GM12878 (cell line): ENCODE measurements at places on chromosomes 5 and 9.

DNA sequence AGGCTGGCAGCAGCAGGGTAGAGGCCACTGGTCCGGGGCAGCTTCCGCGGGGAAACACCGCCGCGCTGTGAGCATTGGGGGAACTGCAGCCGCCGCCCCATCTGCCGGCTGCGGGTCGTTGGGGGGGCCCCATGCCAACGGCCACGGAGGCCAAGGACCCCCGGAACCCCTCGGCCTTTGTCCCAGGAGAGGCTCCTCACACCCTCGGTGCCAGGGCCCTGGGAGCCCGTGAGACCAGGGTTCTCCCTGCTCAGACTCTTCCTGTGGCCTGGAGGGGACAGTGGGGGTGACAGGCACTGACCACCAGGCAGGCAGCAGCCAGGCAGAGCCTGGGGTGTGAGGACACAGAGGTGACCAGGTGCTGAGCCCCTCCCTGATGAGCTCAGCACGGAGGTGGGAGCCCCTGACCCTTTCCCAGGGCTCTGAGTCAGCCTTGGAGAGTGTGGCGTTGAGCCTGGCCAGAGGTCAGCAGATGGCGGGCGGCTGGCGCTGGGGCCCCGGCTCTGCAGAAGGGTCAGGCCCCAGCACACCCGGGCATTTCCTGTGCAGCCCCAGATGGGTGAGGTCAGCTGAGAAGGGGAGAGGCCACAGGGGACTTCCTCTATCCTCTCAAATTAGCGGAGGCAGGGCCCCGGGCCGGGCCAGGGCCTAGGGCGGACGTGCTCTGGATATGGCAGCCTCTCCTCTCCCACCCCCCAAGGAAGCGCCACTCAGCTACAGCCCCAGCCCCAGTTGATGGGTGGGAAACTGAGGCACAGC lies 17.9 kb upstream of the EGFL7 start:
- DNase-seq: no peak

DNA sequence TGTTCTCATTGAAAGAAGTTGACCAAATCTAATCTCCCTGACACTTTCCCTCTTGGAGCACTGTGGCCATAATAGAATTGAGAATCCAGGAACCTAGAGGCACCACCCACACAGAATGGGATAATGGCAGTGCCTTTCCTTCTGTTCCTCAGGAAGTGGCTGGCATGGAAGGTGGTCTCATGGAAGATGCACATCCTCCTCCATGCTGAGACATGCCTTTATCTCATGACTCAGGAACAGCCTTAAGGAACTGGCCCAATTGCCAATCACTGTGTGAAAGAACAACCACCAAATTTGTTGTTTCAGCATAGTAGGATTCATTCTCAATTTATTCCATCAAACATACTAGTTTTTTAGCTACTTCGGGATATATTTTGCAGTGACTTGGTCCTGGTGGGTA lies 137.5 kb upstream of the RASGRF2 start:
- DNase-seq: no peak

DNA sequence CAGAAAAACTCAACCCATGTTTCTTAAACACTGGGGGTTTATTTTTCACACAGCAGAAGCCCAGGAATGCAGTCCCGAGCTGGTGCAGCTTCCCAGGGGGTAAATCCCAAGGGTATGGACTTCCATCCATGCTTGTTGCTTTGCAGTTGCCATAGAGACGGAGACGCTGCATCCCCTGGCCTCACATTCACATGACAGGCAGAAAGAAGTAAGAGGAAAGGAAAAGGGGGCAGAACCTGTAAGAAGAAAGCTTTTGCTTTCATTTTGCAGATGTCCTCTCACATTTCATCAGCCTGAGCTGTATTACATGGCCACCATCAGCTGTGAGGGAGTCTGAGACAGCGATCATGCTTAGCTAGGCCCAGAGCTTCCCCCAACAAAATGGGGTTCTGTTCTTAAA lies 321.0 kb downstream of the AGTPBP1 start:
- no peak for DNase-seq

GRCh38 chr9:72443855-72444254 lies 77.6 kb upstream of the TMC1 start:
- DNase-seq: peak; percentile 85

- no peak for DNase-seq
Observed at GRCh38 chr5:1387059-1387755, 42.3 kb upstream of the CLPTM1L start.

- no peak for DNase-seq
Observed at GRCh38 chr9:114641967-114642366, 15.6 kb downstream of the TEX53 start.

DNA sequence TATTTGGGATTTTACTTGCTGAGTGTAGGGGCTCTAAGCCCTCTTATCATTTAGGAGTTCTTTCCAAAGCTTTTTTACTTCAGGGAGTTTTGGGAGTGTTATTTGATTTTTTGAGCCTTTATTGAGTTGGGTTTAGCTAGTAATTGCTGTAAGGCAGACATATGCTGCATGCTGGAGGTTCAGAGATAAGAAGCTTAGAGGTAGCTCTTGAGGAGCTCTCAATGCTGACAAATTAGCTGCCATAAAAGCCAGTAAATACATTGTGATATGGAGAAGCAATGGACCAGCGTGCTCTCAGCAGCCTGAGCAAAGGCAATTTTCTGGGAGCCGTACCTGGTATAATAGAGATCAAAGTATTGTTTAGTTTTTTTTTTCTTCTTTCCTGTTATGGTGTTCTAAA lies 11.6 kb downstream of the ARHGEF28 start:
- no peak for DNase-seq

- no peak for DNase-seq
Observed at GRCh38 chr5:145104106-145104505, 731.0 kb downstream of the PRELID2 start.

DNA sequence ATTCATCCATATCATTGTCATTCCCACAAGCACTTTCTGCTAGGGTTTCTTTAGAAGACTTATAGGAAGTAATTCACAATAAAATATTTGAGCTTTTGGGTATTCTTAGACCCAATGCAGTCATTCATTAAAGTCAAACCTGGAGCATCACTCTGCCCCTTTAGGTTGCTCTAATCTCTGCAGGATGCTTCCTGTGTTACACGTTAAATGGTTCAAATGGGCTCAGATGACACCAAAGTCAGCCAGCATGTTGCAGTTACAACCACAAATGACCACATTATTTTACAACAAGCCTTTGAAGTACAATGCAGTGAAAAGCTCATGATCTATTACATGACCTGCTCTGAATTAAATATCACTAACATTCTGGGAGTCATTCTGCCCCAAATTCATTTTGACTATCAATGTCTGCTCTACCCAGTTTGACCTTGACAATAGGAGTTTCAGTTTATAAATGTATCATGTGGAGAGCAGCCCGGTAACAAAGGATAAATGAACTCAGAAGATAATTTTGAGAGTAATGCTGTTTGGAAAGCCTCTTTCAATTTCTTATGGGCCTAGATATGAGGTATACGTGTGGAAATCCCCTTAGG lies 668.6 kb upstream of the DMAC1 start:
- DNase-seq: no peak

DNA sequence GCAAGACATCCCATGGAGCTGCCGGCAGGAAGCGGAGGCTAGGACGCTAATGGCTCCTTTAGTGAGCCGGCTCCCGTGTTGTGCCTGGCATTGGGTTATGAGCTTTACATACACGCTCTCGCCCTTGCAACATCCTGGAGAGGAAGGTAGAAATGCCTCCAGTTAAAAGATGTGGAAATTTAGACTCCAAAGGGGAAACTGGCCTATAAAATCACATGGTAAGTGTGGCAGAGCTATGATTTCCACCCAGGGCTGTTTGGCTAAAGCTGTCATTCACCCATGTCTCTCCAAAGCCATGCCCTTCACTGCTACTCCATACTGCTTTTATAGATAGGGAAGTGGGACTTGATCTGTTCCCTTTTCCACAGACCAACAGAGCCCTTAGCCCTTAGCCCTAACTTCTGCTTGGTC lies 5.2 kb downstream of the GM2A start:
- DNase-seq: no peak

DNA sequence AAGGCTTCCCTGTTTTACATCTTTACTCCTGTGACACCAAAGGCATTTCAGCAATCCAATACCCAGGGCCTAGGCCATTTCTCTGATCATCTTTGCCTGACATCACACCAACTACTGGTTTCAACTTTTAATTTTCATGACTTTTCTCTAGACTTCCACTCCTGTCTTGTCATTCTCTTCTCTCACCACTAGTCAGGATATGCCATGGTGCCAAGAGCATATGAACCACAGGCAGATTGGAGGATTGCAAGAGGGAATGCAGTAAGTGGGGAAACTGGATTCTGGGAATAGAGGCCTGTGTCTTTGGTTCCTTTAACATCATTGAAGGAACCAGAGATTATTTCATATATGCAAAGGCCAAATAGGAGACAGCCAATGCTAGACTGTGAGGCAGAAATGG lies 69.3 kb downstream of the ANKRD31 start:
- no peak for DNase-seq

GRCh38 chr9:6132650-6133049 lies 83.0 kb upstream of the IL33 start:
- peak; percentile 20 for DNase-seq

GRCh38 chr5:149732324-149733128 lies 2.4 kb downstream of the PPARGC1B start:
- no peak for DNase-seq

DNA sequence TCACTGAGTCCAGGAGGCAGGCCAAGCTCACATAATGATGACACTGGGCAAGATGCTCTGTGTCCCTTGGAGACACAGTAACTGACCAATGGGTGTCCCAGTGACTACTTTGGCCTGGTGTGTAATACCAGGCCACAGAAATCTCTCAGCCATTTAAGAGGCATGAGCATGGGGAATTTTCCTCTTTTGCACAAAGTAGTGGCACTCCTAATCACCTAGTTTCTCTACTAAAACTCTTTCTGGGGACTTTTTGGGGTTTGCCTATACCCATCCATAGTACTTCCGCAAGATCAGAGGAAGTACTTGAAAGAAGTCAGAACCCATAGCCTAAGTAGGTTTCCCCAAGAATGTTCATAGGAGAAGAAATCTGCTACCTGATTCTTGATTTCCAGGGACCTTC lies 161.9 kb downstream of the ARSB start:
- DNase-seq: peak; percentile 41

DNA sequence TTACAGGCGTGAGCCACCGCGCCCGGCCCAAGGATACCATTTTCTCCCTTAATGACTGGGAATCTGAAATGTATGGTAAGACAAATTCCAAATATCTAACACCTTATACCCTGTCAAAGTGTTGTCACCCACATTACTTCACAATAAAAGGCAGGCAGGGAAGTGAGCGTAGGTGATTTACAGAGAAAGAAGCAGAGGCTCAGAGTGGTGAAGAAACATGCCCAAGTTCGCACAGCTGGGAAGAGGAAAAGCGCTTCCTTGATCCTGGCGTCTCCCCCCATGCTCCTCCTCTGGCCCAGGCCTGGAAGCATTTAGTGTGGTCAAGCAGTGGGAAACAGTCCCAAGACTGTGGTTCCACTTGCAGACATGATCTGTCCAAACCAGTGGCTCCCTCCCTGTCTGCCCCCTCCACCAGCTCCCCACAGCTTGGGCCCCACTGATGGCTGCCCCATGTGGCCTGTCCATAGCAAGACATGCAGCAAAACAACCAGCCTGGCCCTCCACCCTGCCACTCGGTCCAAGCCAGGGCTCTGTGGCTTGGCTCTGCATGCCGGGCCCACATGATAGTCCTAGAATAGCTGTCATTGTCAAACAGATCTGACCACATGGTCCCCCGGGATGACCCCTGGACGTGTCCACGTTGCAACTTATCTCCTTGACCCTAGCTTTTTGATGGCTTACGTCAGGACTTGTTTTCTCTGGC lies 107.2 kb downstream of the TTLL11 start:
- DNase-seq: no peak

GRCh38 chr5:526456-527088 lies 2.3 kb upstream of the SLC9A3 start:
- DNase-seq: no peak

DNA sequence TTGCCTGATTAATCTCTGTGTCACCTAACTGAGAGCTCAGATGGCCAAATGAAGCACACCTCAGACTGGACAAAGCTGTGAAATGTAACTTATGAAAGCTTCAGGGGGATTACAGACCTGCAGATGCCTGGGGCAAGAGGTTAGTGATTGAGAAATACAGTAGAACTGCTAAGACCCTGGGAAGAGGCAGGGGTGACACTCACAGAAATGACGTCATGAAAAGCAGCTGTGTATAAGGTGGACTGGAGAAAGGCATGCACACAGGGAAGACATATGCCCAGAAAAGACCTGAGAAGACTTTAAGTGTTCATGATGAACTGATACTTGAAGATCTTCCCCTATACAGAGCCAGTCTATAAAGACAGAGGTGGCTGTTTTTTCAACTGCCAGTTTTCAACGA lies 49.3 kb upstream of the SPTLC1 start:
- no peak for DNase-seq

GRCh38 chr9:129164246-129164930 lies 13.7 kb downstream of the IER5L start:
- DNase-seq: no peak

DNA sequence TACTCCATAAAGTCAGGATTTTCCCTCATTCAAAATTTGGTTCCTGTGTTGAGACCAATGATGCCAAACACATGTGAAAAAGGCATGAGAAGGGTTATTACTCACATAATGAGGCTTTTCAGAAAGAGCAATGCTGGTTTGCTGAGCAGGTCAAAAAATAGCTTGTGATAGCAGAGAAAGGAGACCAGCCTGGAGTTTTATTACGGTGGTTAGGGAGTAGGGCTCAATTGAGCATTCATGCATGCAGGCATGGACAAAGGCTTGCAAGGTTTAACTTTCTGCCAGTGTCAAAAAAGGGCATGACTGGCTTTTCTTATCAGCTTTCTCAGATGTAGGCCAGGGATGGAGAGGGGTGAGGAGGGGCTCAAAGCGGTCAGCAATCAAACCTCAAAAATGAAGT lies 628.3 kb downstream of the DNAH5 start:
- no peak for DNase-seq

GRCh38 chr9:116002181-116002580 lies 151.4 kb upstream of the PAPPA start:
- no peak for DNase-seq

GRCh38 chr5:32903613-32904012 lies 192.5 kb downstream of the NPR3 start:
- no peak for DNase-seq

DNA sequence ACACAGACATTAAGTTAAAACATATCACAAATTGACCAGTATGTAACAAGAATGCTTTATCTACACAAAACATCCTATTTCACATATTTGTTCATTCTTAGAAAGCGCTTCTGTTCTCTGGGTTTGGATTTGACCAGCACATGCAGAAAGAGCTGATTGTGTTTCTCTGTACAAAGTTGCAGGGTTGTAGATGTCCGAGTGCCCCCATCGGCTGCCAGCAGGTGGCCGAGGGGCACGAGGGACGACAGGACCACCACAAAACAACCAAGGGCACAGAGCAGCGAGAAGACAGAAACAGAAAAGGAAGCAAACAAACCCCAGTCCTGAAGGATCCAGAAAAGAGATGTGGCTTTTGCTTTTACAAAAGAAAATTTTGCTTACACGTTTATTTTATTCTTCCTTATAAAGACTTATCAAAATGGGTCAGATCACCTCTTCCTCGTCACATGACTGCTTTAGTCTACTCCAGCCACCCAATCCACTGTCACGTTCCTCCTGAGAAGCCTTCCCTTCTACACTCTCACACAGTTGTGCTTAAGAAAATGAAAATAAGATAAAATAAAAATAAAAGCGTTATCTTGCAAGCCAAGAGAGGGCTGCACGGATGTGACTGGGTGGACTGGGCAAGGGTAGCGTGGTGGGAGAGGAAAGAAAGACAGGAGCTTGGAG lies 9.5 kb downstream of the OTP start:
- no peak for DNase-seq
